ENCODE measurements at places on chromosomes 3 and 15.

DNA sequence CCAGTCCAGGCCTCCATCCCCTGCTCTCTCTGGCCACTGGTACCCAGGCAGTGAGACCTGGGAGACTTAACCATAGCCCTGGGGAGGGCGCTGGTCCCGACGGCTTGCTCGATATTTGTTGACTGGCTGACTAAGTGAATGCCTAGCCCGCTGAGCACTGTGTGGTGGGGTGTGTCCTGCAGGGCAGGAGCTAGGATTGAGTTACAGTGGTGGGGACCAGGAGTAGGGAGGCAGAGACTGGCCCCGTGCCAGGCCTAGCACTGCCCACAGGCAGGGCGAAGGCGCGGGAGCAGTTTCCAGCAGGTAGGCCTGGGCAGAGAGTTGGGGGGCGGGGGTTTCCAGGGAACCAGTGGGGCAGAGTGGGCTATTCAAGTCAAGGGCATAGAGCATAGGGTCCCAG, at the start of gene VILL:
TSS of gene VILL (plus strand) at position 260 of the 400 bp plus-strand sequence. CDS start 2,887 bp downstream, outside the sequence.
- H3K27me3 ChIP-seq: no peaks in the 10 kb centered on the region
- peaks cover 23% of the 10 kb centered on the region for H3K4me1 ChIP-seq
- H3K4me3 ChIP-seq: no peak within 1 kb of the TSS
- no peak for DNase-seq
- no peaks in the 10 kb centered on the region for H3K36me3 ChIP-seq

DNA sequence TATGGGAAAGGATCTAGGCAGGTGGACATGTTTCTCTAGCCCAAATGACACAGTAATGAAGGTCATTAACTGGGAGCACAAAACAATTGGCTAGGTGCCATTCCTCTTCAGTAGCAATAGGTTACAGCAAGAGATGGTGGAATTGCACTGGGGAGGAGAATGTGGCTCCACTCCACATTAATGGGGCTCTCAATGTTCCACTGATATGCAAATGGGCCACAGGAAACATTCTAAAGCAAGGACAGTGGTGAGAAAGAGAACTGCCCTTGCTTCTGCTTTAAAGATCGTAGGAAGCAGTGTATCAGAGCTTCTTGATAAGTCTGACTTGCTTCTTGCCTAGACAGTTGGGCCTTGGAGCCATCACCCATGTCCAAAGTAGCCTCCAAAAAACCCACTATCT, 271.4 kb upstream of the PPP2R3A start:
- DNase-seq: no peak
- no peaks in the 10 kb centered on the region for H3K36me3 ChIP-seq
- no peaks in the 10 kb centered on the region for H3K4me1 ChIP-seq
- no peak overlapping the region for H3K27ac ChIP-seq

DNA sequence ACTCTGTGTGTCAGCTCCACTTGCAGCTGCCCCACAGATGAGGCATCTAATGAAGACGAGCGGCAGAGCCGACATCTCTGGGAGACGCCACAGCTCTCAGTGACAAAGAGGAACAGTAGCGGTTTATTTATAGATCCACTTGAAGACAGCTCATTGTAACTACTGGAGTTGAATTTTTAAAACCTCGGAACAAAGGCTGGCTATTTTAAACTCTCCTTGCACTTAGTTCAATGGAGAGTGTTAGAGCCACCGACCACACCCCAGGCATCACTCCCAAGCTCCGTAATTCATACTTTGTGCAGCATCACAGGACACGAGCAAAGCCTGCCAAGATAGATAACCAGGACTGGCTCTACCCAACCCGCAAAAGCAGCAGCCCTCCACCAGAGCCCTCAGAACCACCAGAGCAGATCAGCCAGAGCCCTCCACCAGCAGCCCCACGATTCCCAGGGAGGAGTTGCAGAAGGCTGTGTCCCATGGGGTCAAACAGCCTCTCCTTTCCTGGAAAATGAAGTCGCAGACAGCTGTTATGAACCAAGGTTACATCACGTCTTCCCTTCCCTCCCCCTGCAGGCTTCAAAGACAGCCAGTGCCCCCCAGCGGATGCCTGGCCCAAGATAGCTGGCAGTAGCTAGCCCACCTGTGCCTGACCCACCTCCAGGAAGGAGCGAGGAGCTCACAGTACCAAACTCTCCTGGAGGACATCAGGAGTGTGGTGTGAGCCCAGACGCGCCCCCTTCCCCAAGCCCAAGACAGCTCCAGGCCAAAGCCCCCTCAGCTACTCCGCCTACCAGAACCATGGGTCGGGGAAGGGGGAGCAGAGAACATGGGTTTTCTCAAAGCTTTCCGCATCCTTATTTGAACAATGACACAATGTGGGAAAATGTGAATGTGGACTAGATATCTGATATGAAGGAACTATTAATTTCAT, 45.7 kb downstream of the POC1A start:
- H3K27me3 ChIP-seq: no peaks in the 10 kb centered on the region
- no peaks in the 10 kb centered on the region for H3K4me1 ChIP-seq
- DNase-seq: no peak
- no peaks in the 10 kb centered on the region for H3K36me3 ChIP-seq
- H3K4me3 ChIP-seq: no peak overlapping the region

GRCh38 chr15:41865490-41866055, 26.9 kb downstream of the PLA2G4B start:
- no peak overlapping the region for H3K4me3 ChIP-seq
- no peaks in the 10 kb centered on the region for H3K27me3 ChIP-seq
- H3K27ac ChIP-seq: no peak overlapping the region
- H3K4me1 ChIP-seq: peaks cover 3% of the 10 kb centered on the region

GRCh38 chr3:43581343-43581742, 40.5 kb downstream of the ANO10 start:
- H3K4me1 ChIP-seq: peaks cover 5% of the 10 kb centered on the region
- H3K27ac ChIP-seq: no peak overlapping the region
- no peaks in the 10 kb centered on the region for H3K36me3 ChIP-seq
- no peak overlapping the region for H3K4me3 ChIP-seq
- H3K27me3 ChIP-seq: no peaks in the 10 kb centered on the region

DNA sequence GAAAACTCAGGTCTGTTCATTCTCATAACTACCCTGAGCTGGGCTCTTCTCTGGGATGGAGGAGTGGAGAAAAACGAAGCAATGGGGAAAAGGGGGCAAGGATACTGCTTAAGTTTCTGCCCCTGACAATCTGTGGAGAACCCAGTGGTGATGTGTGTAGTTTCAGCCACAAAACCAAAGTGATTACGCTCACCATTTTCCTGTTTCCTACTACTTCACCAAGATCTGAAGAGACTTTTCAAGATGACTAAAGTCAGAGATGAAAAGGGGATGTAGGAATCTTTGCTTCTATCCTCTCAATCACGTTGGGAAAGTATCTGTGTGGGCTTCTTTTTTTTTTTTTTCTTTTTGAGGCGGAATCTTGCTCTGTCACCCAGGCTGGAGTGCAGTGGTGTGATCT, 8.3 kb upstream of the UBE2E1 start:
- no peaks in the 10 kb centered on the region for H3K36me3 ChIP-seq
- no peaks in the 10 kb centered on the region for H3K4me1 ChIP-seq
- no peak for DNase-seq
- no peak overlapping the region for H3K4me3 ChIP-seq

DNA sequence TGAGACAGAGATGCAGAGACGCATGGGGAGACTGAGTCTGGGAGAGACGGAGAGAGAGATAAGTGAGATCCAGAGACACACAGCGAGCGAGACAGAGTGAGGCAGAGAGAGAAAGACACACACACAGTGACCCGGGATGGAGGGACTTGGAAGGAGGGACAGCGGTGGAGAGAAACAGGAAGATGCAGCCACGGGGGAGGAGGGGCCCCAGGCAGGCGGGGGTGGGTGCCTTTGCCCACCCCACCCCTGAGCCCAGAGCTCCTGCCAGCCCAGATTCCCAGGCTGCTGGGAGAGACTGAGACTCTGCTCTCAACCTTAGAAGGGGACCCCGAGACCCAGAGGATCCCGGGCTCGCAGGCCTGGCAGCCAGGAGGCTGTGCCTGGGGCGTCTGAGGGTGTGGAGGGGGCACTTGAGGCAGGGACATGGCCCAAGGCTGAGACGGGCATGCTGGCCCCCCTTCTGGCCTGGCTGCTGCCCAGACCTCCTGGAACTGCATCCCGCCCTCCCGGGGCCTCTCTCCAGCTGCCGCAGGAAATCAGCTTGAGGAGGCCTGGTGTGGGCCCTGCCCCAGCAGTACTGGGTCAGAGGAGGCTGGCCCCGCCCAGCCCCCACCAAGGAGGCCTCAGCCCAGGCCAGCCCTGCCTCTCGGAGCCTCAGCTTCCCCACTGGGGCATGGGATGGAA, 18.1 kb downstream of the H1-8 start:
- no peak for DNase-seq
- H3K4me3 ChIP-seq: no peak overlapping the region
- H3K36me3 ChIP-seq: no peaks in the 10 kb centered on the region
- H3K27ac ChIP-seq: no peak overlapping the region
- H3K27me3 ChIP-seq: no peaks in the 10 kb centered on the region

- H3K4me1 ChIP-seq: no peaks in the 10 kb centered on the region
- no peak overlapping the region for H3K27ac ChIP-seq
- DNase-seq: no peak
- no peaks in the 10 kb centered on the region for H3K36me3 ChIP-seq
- H3K4me3 ChIP-seq: no peak overlapping the region
These were observed 50.1 kb downstream of the FRMD5 start for GRCh38 chr15:44144992-44145391.

GRCh38 chr15:68337826-68338225, 60.3 kb downstream of the FEM1B start:
- no peak overlapping the region for H3K27ac ChIP-seq
- no peaks in the 10 kb centered on the region for H3K4me1 ChIP-seq
- no peaks in the 10 kb centered on the region for H3K27me3 ChIP-seq
- no peak overlapping the region for H3K4me3 ChIP-seq
- H3K36me3 ChIP-seq: no peaks in the 10 kb centered on the region

- peaks cover 24% of the 10 kb centered on the region for H3K27me3 ChIP-seq
- H3K27ac ChIP-seq: no peak overlapping the region
- H3K4me3 ChIP-seq: no peak overlapping the region
- no peak for DNase-seq
These were observed 3.5 kb upstream of the CPNE4 start for GRCh38 chr3:132038198-132038825.

DNA sequence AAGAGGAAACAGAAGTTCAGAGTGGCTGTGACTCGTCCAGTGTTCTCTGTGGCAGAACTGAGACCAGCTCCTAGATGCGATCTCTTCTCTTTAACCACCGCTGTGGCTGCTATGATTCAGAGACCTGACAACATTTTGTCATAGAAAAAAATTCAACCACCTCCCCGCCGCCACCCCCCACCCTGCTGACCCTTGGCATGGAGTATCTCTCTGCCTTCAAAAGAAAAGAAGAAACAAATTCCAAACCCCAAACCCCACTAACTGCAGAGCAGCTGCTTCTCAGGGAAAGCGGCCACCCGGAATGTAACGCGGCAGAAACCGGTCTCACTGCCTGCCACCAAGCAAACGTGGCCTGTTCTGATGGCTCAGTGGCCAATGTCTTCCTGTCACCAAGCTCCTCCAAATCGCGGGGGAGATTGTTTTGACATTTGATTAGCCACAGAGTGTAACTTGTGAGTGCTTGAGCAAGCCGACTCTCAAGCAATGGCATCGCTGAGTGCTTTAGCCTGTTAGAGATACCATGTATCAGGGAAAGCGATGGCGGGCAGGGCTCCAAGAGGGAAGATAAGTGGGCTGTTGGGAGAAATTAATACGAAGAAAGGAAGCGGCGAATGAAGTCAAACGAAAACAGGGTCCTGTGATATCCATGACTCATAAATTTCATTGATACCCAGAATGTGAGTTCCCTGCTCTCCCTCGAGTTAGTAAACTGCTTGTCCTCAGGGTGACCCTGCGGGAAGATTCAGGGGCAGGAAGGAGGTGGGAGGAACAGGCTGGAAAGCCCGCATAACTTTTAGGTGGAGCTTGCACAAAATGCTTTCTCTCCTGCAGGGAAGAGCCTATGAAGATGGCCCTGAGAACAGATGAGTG, 44.8 kb upstream of the TLE3 start:
- DNase-seq: no peak
- no peaks in the 10 kb centered on the region for H3K27me3 ChIP-seq
- H3K4me1 ChIP-seq: peaks cover 18% of the 10 kb centered on the region
- no peak overlapping the region for H3K4me3 ChIP-seq
- H3K36me3 ChIP-seq: no peaks in the 10 kb centered on the region

GRCh38 chr15:49817100-49817499, 196.3 kb downstream of the DTWD1 start:
- no peak overlapping the region for H3K4me3 ChIP-seq
- H3K27ac ChIP-seq: no peak overlapping the region
- no peak for DNase-seq
- no peaks in the 10 kb centered on the region for H3K27me3 ChIP-seq
- H3K4me1 ChIP-seq: no peaks in the 10 kb centered on the region

GRCh38 chr15:44296625-44297524, 8.4 kb downstream of the GOLM2 start:
- no peak for DNase-seq
- no peak overlapping the region for H3K27ac ChIP-seq
- H3K4me1 ChIP-seq: peaks cover 6% of the 10 kb centered on the region
- H3K4me3 ChIP-seq: no peak overlapping the region
- H3K36me3 ChIP-seq: peaks cover 5% of the 10 kb centered on the region

DNA sequence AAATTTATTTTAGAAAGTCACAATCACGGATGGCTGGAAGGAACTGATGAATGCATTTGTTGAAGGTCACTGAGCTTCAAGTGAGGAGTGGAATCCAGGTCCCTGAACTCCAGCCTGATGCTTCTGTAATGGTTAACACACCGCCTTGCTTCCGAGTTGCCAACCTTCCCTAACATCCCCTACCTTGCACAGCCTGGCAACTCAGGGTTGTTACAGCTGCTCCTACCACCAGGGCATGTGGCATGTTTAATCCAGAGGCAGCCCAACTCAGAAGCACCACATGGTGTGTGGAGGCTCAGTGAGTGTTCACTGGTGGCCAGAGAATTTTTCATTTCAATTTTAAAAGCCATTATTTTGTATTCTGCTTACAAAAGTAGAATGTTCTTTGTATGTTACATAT, 4.9 kb downstream of the TM2D3 start:
- H3K4me3 ChIP-seq: no peak overlapping the region
- no peaks in the 10 kb centered on the region for H3K27me3 ChIP-seq
- no peak for DNase-seq
- no peak overlapping the region for H3K27ac ChIP-seq

- no peak for DNase-seq
- H3K27me3 ChIP-seq: no peaks in the 10 kb centered on the region
- peaks cover 2% of the 10 kb centered on the region for H3K36me3 ChIP-seq
- no peak overlapping the region for H3K27ac ChIP-seq
- no peak overlapping the region for H3K4me3 ChIP-seq
These were observed 18.8 kb downstream of the ACKR4 start for GRCh38 chr3:132615881-132616280.

GRCh38 chr3:74390121-74390877, 224.2 kb downstream of the CNTN3 start:
- no peaks in the 10 kb centered on the region for H3K36me3 ChIP-seq
- no peak overlapping the region for H3K27ac ChIP-seq
- no peaks in the 10 kb centered on the region for H3K27me3 ChIP-seq

DNA sequence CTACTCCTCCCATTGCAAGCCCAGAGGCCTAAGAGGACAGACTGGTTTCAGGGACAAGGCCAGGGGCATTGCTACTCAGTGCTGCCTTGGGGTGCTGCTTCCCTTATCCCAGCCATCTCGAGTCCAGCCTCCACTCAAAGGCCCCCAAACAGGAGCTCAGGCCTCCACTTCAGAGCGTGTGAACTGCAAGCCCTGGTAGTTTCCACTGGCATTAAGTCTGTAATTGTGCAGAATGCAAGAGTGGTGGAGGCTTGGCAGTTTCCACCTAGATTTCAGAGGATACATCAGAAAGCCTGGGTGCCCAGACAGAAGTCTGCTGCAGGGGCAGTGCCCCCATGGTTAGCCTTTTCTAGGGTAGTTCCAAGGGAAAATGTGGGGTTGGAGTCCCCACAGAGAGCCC, 192.8 kb upstream of the ST8SIA2 start:
- H3K4me3 ChIP-seq: no peak overlapping the region
- no peaks in the 10 kb centered on the region for H3K36me3 ChIP-seq

Measured in CD4-positive, CD25-positive, alpha-beta regulatory T cell (primary cell).